ENCODE measurements at places on chromosomes 4 and X. TPM values are rescaled to one million over a fixed set of nuclear protein-coding genes. Genes with fewer than 3 reads are reported as not detected.

DNA sequence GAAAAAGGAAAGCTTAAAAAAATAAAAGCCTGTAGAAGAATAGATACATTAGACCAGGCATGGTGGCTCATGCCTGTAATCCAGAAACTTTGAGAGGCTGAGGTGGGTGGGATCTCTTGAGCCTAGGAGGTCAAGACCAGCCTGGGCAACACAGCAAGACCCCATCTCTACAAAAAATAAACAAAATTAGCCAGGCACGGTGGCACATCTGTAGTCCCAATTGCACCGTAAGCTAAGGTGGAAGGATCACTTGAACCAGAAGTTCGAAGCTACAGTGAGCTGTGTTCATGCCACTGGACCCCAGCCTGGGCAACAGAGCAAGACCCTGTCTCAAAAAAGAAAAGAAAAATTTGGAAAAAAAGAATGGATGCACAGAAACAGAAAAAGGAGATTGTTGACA is 149.4 kb downstream of the APBB2 start:
- no peak for DNase-seq

DNA sequence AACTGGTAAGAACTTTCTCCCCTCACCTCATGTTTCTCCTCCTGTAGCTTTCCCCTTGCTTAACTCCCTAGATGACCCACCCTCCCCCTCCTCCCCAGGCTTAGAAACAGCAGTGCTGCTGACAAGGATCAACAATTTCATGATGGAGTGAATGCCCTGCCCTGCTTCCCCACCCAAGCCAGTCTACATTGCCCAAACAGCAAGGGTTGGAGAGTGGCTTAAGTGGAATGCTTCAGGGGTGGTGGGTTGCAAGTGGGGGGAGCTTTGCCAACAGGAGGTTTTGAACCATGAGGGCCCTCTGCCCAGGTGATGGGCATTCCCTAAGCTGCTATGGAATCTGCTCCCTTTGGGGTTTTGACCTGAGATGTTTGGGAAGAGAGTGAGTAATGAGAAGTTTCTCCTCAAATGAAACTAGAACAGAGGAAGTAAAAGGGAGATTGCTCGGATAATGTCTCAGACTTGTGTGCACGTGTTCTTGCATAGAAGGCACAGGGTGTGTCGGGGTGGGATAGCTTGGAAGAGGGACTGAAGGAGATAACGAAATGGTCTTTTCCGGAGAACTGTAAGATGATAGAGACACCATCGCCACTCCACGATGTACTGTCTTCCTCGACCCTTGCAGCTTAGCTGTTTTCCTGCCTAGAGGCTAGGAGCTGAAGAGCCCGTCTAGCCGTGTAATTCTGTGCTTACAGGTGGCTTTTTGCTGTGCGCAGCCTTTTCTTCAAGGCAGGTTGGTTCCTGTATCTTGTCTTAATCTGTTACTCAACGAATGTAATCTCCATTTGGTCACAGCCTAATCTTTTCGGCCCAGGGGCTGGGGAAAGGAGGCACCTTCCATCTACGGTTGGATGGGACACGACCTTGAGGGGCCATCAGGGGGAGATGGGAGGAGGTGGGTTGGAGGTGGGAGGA is 10.1 kb downstream of the GDPD2 start:
- no peak for DNase-seq

- no peak for DNase-seq
Measured at GRCh38 chr4:69214716-69215115, at the start of gene UGT2B11. UGT2B11 (minus strand) TSS chr4:69214748; CDS start chr4:69214722, 26 bp downstream.

EDA2R gene
- total RNA-seq, result 7.7 TPM

GRCh38 chr4:144663834-144664475 is 18.0 kb downstream of the HHIP start:
- no peak for DNase-seq
